ENCODE measurements at places on chromosomes 1 and 21.

DNA sequence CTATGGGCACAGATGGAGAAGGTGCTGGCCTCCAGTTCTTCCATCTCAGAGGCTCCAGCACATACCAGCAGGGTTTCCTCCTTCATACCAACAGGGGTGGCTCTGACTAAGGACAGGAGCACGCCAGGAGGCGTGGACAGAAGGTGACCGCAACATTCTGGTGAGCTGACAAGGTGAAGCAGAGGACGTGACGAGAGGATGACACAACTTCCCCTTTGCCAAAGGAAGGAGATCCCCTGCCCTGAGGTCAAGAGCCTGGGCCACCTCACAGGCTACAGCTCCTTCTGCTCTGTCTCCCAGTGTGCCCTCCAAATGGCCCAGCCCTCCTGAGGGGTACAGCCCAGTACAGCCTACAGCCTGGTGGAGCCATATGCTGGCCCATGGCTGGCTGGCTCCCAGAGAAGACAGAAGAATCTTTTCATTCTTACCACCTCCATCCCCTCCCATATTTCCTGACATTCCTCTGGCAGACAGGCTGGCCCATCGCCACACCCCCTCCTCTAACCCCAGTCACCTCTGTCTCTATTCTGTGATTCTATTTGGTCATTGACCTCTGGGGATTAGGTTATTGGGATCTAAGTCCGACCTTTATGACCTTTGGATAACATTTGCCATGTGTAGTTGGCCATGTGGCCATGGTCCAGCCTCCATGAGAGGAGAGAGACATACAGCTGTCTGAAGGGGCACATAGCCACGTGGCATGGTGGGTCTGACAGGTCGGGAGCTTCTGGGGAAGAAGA lies 5.1 kb upstream of the LAMB3 start:
- no peak for DNase-seq

DNA sequence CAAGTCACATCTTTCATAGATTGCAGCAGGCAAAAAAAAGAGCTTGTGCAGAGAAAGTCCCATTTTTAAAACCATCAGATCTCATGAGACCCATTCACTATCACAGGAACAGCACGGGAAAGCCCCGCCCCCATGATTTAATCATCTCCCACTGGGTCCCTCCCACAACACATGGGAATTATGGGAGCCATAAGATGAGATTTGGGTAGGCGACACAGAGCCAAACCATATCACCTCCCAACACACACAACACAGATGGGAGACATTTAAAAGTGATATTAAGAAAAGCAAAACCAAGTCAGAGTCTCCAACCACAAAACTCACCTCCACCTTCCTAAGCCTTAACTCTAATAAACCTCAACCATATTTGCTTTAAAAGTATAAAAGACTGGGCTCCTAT lies 61.5 kb upstream of the TIAM1 start:
- no peak for DNase-seq

DNA sequence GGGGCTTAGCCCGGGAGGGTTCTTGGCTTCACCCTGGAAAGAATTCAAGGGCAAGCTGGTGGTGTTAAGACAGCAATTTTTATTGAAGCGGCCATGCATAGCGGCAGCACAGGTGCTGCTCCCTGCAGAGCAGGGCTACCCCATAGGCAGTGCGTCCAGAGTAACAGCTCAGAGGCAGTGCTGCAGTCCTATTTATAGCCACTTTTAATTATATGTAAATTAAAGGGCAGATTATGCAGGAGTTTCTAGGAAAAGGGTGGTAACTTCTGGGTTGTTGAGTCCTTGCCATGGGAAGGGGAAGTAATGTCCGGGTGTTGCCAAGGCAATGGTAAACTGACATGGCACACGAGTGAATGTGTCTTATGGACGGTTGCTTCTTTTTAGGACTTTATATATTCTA lies 57.0 kb downstream of the VPS26C start:
- DNase-seq = no peak

- no peak for DNase-seq
Observed at GRCh38 chr1:226397011-226397926, 10.6 kb downstream of the PARP1 start.

DNA sequence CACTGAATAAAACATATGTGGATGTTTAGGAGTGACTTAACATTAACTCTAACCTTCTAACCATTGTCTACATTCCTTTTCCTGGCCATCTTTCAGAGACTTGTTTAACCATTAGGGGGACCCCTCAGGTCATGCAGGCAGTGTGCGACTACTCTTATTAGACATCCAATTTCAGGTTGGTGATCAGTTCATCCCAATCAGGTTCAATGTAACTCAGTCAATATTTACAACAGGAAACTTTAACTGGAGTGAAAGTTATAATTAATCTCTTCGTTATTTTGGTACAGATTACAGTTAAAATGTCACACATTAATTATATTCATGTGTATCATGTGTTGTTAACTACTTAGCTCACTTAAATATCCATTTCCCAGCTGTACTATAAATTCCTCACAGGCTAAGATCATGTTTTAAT lies 68.8 kb upstream of the RGS1 start:
- DNase-seq = no peak

GRCh38 chr21:38293765-38294164 lies 37.0 kb downstream of the KCNJ15 start:
- DNase-seq = no peak

DNA sequence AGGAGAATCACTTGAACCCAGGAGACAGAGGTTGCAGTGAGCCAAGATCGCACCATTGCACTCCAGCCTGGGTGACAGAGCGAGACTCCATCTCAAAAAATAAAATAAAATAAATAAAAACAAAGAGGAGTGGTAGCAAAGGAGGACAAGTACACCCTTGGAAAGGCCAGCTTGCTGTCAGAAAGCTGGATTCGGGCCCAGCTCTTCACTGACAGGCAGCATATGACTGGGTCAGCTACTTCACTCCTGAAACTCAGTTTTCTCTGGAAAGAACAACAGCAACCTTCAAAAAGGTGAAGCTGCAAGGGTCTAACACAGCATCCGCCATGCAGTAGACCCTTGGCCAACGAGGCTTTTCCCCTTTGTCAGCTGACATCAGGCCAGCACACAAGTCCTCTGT lies 156.0 kb upstream of the TIAM1 start:
- no peak for DNase-seq

- no peak for DNase-seq
Observed at GRCh38 chr1:41696381-41696780, 211.9 kb upstream of the EDN2 start.

DNA sequence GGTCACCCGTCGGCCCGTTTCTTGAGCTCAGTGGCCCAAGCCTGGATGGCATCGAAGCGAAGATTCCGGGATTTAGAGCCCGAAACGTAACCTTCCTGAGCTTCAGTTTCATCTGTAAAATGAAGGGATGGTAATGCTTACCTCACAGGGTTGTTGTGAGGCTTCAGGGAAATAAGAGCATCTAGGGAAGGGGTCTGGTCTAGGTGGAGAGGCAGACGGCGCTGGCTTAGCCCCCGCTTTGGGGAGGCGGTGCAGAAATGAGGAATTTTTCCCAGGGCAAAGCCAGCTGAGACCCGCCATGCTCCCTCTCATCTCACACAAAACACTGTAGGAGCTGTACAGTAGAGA lies 717 bp upstream of the MYCL start:
- DNase-seq = no peak

- no peak for DNase-seq
Observed at GRCh38 chr1:42524330-42524729, 61.2 kb downstream of the CCDC30 start.

DNA sequence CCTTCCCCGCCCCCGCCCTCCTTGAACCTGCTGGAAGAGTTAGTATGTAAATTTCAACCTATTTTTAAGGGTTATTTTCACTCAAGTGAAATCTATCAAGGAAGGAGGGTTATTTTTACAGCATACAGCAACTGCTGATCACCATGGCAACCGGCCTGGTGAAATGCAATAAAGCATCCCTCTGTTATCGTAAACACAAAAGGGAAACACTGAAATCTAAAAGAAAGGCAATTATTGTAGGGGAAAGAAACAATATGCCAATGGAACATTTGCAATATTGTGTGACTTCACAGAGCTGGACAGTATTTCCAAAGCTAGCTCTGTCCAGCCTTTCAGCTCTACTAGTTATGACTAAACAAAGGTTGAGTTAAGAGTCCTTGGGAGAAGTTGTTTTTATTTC lies 588.3 kb upstream of the PBX1 start:
- DNase-seq = peak; percentile 3

- DNase-seq = no peak
Observed at GRCh38 chr1:11793819-11794218, 11.9 kb downstream of the MTHFR start.

GRCh38 chr1:237133921-237134320 lies 91.9 kb downstream of the RYR2 start:
- no peak for DNase-seq

DNA sequence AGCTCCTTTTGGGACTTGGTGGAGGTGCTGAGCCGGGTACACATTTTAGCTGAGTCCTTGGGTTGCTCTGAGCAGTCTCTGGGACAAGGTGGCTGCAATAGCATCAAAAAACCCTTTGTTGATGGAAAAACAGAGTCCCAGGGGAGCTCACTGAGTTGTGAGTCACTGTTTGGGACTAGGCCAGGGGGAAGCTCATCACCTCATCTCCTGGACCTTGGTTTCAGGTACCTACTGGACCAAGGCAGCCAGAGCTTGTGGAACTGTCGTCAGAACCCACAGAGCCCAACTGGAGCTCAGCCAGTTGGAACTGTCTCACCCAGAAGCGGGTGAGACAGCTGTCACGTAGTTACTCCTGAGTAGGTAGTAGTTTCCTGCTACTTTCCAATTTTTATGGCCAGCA lies 146.7 kb downstream of the HLX start:
- DNase-seq = no peak

DNA sequence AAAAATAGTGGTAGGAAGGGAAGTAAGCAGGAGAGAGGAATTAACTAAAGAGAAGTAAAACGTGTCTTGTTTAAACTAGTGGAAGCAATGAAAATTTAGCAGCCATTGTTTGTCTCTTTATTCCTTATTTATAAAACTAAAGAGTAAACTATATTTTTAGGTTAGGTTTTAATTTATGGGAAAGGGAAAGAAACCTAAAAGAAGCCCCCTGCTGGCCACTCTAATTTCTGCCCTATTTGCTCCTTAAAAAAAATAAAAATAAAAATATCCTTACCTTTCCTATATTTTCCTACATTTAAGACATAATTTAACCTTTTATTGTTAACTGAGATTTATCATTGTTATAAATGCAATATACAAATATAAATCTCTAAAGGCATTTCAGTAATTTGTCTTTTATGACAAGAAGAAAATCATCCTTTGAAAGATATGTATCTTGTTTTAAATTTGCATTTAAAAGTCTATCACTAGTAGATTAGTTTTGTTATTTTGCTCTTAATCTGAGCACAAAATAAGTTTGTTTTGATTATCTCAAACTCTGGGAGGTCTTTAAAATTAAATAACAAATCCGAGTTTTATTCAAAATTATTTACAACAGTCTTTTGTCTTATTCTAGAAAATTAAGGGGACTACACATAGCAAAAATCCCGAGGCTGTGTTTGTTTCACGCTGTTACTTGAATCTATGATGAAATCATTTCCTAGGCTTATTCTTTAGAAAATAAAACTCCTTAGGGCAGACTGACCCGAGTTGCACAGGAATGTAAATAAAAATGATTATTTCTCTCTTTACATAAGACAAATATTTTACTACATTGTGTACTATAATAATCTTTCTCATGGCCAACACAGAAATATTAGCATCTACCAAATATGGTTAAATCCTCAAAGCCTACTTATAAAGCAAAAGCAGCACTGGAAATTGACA lies 201.7 kb downstream of the NRIP1 start:
- DNase-seq = peak; percentile 26

DNA sequence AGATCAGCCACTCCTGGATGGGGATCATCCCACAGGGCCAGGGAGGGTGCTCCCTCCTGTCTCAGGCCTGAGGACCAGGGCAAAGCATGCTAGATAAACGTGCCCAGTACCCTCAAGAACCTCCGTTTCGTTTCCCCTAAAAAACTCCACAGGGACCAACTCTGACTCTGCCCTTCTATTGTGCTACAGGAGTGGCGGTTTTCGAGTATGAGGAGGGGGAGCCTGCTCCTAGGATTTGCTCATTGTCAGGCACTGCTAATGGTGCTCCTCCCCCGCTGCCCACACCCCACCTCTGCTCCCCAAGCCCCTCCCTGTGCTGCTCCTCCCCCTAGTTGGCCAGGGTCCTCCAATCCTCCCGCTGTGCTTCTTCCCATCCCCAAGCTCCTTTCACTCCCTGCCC lies 32.0 kb downstream of the PGBD5 start:
- no peak for DNase-seq

DNA sequence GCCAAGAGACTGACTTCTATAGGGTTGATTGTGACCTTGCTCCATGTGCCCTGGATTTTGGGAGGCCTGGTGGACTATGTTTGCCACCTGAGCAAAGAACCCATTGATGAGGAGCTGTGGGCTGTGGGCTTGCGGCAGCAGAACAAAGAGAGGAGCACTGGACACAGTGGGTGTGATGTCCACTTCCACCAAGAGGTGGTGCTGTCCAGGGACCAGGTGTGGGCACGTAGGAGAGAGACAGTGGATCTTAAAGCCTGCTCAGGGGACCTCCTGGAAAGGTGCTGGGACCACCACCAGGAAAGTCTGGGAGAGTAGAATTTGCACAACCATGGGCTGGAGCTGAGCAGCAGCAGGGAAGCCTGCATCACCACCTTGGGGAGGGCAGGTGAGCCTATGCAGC lies 106.7 kb upstream of the ETS2 start:
- DNase-seq = peak; percentile 8

- DNase-seq = no peak
Observed at GRCh38 chr1:26536521-26536920, 7.0 kb downstream of the RPS6KA1 start.

DNA sequence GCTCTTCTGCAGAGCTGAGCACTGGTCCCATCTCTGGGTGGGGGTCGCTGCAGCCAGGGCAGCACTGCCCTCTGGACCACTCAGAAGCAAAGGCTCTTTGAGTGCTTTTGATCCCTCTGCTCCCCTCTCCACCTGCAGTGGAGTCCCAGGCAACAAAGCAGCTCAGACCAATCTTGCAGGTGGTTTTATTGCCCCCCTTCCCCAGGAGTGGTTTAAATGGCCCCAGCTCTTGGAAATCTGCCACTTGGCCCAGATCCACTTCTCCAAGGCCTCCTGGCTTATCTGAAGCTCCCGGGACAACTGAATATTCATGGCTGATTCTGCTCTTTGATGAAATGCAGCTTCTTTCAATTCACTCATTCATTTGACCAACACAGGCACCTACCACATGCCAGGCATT lies 2.7 kb downstream of the STUM start:
- DNase-seq = no peak

DNA sequence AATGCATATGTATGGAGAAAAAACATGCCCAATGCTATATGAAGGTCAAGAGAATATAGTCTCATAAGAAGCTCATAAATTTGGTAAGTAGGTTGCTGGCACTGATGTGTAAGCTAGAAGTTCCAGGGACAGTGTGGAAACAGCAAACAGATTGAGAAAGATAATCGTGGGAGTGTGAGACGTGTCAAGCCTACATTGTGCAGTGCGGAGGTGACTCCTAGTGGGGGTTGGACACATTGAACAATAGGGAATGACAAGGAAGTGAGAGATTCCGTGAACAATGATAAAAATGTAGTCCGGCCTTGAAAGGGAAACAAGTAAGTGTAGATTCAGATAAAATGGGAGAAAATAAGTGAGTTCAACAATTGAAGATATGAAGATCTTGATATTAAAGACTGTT lies 788.4 kb upstream of the PRMT6 start:
- DNase-seq = peak; percentile 8
